ENCODE measurements at places on chromosomes 11 and 22.

- no peak for DNase-seq
Measured at GRCh38 chr11:75254326-75254725, 13.8 kb downstream of the TPBGL start.

- no peak for DNase-seq
Measured at GRCh38 chr11:23947883-23948282, 549.0 kb upstream of the LUZP2 start.

DNA sequence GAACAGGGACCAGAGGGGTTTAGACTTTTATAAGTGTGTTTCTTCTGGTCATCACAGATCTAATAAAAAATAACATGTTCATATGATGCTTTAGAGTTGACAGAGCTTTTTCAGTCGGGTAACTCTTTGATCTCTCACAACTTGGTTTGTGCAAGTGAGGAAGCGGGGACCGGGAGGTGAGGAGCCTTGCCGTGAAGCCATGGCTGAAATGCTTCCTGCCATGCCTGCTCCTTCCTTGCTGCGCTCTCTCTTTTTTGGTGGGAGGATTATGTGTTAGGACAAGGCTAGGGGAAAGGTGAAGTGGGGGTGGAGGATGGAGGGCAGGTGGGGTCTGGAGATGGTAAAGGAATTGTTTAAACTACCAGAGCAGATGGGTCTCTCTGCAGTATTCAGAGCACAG lies 23.8 kb downstream of the TEAD1 start:
- no peak for DNase-seq

- no peak for DNase-seq
Measured at GRCh38 chr22:28246397-28246796, 327.3 kb upstream of the PITPNB start.

- no peak for DNase-seq
Measured at GRCh38 chr11:69339983-69340565, 46.1 kb downstream of the MYEOV start.

DNA sequence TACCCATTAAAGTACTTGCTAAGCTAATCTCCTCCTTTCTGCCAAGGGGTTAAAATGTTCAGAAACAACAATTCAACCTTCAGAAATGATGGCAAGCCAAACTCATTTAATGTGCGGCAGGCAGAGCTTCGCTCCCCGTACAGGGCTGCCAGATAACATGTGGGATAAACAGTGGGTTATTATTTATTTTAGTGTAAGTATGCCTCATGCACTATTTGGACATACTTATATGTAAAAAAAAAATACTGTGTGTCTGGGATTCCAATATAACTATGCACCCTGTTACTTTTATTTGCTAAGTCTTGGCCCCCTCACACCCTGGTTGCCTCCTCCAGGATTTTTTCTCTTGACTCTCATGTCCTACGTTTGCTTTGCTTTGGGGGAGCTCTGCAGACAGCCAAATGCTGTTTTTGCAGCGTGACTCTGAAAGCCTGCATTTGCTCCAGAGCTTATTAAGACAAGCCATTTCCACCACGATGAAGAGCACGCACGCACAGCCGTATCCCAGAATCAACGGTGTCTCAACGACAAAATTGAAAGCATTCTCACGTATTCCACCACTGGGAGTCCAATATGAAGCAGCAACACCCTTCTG lies 86.5 kb upstream of the SHANK2 start:
- DNase-seq: no peak

DNA sequence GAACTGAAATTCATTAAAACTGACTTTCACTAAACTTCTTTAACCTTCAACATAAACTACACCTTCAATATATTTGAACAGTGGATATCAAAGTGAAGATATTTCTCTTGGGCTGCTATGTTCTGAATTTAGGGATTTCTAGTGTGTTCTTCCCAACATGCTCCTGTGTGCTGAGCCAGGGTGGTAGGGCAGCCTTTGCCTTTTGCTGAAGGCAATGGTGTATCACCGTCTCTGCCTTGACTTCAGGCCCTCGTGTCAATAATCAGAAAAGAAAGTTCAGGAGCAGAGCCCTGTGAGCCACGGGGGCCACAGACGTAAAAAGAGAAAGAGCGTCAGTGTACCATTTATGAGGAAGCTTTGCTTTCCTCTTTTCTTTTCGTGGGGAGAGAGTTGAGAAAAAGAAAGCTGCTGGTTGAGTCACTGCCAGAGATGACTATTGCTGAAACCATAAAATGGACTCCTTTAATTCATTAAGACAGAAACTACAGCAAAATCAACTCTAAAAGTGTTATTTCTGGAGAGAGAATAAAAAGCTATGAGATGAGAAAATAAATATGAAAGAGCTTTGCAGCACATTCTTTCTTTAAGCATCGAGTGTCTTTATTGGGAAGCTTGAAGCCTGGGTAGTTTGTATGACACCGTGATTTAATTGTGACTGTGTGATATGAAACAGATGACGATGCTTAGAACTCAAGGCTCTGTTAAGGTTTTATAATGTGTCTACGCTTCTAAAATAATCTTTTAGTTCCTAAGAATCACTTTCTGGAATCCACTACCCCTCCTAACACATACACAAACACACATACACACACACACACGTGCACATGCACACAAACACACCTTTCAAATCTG lies 271.8 kb upstream of the MTNR1B start:
- DNase-seq: peak; percentile 23

DNA sequence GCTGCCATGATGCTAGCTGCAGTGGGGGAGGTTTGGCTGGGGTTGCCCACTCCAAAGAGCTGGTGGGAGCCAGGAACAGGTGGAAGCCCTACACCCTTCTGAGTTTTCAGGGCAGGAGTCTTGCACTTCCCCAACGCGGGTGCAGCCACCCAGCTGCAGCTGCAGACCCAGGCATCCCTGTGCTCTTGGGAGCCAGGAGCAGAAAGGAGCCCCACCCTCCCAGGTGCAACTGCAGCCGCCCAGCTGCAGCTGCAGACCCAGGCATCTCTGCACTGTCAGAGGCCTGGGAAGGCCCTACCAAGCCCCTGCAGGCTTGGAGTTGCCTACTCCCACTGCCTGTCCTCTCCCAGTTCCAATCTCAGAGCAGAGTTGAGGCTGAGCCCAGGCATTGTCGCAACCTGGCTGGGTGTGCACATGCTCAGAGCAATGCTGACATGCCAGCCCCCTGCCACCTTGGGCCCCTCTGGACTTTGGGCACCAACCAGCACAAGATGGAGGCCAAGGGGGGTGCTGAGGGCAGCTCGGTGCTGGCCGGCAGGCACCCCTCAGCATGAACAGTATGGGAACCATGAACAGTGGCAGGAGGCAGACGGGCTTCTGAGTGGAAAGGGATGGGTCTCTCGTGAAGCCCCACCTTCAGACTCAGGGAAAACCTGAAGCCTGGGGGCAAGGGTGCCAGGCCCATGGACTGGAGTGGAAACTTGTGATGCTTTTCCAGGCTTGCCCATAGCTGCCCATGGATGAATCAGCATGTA lies 195.4 kb downstream of the DCDC1 start:
- DNase-seq: no peak

- no peak for DNase-seq
Measured at GRCh38 chr11:64793271-64794160, 9.5 kb downstream of the MAP4K2 start.

DNA sequence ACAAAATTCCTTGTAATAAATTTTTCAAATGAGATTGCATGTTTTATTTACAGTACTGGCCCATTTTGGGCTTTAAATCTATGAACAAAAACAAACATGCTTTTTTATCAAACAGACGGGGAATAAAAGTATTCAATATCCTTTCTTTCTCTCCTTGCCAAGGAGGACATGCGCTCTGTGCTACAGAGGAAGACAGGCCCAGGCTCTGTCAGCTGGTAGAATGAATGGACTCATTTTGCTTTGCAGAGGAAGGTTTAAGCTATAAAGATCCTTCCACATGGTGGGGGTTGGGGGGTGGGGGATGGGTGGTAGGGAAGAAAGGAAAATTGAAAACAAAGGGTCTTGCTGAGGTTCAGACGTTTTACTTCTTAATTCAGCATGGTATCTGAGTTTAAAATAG lies 575.6 kb downstream of the INSC start:
- DNase-seq: no peak

DNA sequence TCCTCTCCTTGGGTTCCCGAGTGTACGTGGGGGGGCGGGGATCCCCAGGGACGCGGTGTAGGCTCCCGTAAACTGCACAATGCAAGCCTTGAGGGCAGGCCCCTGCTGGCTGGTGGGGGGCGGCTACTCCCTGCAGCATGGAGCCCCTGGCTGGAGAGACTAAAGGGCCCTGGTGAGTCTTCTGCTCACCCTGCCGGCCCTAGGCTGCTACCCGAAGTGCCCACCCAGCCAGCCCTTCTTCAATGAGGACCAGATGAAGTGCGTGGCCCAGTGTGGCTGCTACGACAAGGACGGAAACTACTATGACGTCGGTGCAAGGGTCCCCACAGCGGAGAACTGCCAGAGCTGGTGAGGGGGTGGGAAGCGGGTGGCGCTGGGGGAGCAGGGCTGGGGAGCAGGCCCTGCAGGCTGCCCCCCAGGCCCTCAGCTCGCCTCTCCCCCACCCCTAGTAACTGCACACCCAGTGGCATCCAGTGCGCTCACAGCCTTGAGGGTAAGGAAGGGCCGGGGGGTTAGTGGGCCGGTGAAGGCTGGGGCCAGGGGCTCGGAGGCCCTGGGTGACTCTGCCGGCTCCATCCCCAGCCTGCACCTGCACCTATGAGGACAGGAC lies 16.8 kb downstream of the MUC5B start:
- no peak for DNase-seq

DNA sequence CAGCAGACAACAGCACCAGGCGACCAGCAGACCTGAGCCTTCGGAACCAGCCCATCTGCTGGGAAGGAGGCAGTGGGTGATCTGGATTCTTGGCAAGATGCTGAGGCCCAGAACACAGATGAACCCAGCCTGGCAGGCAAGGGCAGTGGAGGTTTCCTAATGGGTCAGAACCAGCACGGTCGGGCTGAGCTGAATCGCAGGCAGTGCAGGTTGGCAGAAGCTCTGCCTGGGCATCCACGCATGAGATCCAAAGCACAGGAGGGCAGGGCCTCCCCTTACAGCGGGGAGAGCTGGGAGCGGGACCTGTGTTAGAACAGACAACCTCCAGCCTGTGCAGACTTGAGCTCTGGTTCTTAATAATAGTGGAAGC lies 47.5 kb downstream of the DSCAML1 start:
- no peak for DNase-seq

DNA sequence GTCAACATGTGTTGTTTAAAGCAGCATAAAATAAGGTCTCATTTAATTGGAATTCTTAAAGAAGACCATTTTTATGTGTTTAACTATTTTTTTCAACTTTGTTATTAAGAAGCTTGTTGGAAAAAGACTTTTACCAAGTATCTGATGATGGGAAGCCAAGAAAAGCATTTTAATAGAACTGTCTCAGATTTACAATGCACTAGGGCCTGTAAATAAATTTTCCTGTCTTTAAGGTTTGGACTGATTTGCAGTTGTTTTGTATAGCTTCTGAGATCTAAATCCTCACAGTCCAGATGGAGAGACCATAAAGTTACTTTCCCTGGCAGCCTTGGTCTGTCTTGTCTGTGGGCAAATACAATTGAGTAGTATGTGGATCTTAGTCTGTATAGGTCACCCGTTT lies 41.6 kb downstream of the EXT2 start:
- DNase-seq: no peak

DNA sequence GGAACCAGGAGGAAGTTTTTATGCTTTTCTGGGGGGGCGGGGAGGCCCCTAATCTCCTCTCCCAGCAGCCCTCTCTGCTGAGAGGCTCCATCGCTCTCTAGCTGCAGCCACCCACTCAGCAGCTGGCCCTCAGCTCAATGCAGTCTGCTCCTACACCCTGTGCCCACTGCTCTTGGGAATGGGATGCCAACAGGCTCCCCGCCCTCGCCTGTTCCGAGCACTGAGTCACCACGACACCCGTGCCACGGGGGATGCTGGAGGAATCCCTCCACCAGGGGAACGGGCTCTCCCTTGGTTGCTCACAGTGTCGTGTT lies 23.5 kb upstream of the SUSD2 start:
- DNase-seq: no peak

DNA sequence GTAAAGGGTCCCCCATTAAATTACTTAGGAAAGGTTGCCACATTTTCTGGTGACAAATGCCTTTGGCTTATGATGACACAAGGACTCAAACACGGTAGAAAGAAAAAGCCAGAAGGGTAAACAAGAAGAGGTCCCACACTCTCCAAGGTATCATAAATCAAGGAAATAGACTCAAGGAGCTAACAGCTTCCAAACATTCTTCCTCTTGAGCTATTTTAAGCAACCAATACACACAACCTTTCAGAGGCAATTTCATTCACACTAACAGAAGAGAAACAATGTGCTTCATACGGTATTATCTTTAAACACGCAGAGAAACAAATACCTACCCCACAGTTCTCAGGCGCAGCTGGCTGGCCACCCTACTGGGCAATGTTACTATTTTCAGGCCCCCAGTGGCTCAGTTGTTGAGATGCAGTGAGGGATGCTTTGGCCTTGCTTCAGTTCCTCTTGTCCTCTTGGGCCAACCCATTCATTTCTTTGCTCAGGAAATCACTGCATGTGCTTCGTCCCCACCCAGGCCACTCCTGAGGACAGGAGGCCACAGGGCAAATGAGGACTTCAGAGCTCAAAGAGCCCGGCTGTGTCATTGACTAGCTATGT lies 15.8 kb downstream of the ABTB2 start:
- DNase-seq: no peak

- peak; percentile 81 for DNase-seq
Measured at GRCh38 chr22:50276143-50276542, 6.0 kb upstream of the MAPK11 start.

DNA sequence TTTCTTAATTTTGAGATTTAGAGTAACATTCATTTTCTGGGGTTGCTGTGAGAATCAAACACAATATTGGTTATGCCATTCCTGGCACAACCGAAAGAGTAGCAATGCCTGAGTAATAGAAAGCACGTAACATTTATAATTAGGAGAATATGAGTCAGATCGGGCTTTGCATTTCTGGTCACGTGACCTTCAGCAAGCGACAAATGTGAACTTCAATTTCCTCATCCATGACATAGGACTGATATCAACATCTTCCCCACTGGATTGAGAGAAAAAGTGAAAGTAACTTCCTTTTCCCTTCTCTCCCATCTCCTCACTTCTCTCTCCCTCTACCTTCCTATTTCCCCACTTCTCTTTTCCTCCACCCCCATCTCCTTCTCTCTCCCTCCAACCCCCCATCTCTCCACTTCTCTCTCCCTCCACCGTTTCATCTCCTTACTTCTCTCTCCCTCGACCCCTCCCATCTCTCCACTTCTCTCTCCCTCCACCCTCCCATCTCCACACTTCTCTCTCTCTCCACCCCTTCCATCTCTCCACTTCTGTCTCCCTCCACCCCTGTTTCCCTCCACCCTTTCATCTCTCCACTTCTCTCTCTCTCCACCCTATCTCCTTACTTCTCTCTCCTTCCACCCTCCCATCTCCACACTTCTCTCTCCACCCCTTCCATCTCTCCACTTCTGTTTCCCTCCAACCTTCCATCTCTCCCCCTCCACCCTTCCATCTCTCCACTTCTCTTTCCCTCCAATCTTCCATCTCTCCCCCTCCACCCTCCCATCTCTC lies 33.5 kb upstream of the CAT start:
- peak; percentile 58 for DNase-seq

DNA sequence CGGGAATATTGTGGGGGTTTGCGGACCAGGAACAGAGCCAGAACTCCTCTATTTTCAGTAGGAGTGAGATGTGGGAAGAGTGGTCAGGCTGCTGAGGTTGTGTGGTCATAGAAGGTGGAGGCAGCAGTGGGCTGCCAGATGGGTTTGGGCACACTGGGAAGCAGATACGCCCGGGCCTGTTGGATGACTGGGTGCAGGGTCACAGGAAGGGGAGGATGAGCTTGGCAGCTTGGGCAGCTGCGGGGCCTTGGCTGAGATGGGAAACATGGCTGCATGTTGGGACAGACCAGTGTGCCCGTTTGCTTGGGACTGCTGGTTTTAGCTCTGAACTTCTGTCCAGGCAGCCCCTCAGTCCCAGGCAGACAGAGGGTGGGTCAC lies 11.4 kb downstream of the SHANK3 start:
- DNase-seq: no peak

GRCh38 chr11:83033972-83034672 lies 37.6 kb downstream of the RAB30 start:
- peak; percentile 20 for DNase-seq

All from activated CD4-positive, alpha-beta T cell treated with anti-CD3 and anti-CD28 coated beads, Interleukin-10, Interleukin-2, amounts not matched to agents 100 ng/mL and 50 ng/mL, durations not matched to agents 16 hours and 8 hours (primary cell).